Astrocyte (in vitro differentiated cells and primary cell): ENCODE measurements at places on chromosomes 2 and 18.

GRCh38 chr2:8413589-8414135, 268.2 kb upstream of the ID2 start:
- peaks cover 4% of the 10 kb centered on the region for H3K4me1 ChIP-seq
- H3K36me3 ChIP-seq, result no peaks in the 10 kb centered on the region
- no peaks in the 10 kb centered on the region for H3K27me3 ChIP-seq
- DNase-seq, result no peak
- no peak overlapping the region for H3K27ac ChIP-seq

- H3K4me1 ChIP-seq, result no peaks in the 10 kb centered on the region
Measured at GRCh38 chr2:42163444-42164045, 5.6 kb upstream of the EML4 start.

DNA sequence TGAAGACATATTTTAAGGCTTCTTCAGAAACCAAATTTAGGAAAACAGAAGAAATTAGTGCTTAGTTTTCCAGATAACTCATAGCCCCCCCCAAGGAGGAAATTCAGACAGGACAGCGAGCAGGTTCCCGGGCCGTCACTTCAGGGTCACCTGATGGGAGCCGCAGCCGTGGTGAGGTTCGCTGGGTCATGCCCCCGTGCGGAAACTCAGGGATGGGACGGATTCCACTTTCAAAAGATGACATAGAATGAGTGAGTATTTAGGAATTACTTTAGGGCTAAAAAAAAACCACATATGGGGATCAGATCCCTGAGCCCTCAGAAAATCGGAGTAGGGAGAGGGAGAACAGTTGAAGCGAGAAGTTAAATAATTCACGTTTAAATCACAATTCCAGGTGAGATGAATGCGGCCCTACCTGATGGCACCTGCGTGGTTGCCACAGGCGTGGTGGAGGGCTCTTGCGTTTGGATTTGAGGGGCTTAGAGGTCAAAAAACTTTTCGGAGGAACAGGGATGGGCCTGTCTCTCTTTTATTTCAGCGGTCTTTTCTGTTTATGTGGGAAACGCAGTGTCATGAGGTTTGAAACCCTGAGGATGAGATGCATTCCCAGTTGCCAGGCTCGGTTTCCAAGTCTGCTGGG, 114.4 kb downstream of the NFATC1 start:
- no peak for DNase-seq
- no peaks in the 10 kb centered on the region for H3K36me3 ChIP-seq
- peaks cover 8% of the 10 kb centered on the region for H3K4me1 ChIP-seq
- H3K4me3 ChIP-seq, result no peak overlapping the region

DNA sequence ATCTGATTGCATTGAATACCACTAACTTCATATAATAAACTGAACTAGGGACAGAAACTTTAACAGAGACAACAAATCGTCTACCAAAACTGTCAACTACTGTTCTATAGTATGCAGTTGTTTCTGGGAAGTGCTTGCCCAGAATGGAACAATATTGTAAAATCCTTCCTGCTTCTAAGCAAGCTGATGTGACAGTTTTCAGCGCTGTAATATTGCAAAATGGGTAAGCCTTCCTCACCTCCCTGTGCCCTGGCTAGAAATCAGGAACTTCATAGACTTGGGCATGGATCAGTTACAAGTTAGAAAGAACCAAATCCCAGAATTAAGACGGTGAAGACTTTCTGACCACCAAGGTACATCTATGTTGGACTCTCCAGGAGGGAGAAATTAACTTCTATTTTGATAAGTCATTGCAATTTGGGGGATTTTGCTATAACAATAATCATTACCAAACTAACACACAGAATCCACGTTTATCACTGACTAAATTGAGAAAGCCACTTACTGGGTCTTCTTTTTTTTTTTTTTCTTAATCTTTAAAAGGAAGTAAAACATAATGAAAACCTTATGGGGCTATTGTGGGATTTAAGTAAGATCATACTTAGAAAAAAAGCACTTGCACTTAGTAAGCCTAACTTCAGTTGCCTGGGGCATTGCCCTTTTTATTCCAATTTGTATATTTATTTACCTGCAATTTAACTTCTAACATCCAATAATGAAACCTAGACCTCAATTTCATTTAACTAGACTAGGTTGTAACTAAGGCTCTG, 261.5 kb downstream of the TRIB2 start:
- H3K27ac ChIP-seq, result no peak overlapping the region
- H3K4me1 ChIP-seq, result no peaks in the 10 kb centered on the region
- H3K27me3 ChIP-seq, result no peaks in the 10 kb centered on the region
- no peak for DNase-seq

DNA sequence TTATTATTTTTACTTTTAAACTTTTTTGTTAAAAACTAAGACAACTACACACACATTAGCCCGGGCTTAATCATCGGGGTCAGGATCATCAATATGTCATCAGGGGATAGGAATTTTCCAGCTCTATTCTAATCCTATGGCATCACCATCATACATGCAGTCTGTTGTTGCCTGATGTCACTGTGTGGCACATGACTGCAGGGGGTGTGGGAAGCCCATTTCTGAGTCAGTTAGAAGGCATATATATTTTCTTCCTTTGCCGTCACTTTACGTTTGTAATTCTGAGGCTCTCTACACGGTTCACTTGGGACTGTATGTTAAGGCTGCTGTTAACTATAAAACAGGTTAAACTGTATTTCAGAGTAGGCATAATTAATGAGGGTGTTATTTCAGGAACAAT, 144.4 kb upstream of the ITGA6 start:
- peak overlapping the region; percentile 94 for H3K27ac ChIP-seq
- peaks cover 36% of the 10 kb centered on the region for H3K4me1 ChIP-seq
- no peak overlapping the region for H3K4me3 ChIP-seq
- DNase-seq, result peak; percentile 93
- H3K27me3 ChIP-seq, result no peaks in the 10 kb centered on the region
- no peaks in the 10 kb centered on the region for H3K36me3 ChIP-seq

DNA sequence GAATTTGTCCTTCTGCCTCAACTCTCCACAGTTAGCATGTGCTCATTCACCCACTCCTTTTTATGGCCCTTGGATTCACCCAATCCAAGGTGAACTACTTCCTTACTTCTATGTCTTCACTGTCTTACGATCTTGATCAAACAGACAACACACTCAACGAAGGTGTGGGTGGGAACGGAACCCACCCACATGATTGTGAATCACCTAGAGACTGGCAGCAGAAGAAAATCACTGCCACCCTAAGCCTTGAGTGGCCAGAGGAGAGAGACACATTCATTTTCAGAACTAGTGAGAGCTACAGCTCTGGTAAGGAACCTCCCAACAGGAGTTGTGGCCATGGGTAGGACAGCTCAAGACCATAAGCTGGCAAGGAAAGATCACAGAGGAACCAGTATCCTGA, 194.3 kb downstream of the PLCL1 start:
- no peaks in the 10 kb centered on the region for H3K27me3 ChIP-seq
- H3K36me3 ChIP-seq, result no peaks in the 10 kb centered on the region
- no peak for DNase-seq

- peak overlapping the region; percentile 82 for H3K27ac ChIP-seq
- peaks cover 8% of the 10 kb centered on the region for H3K4me1 ChIP-seq
- peak; percentile 99 for DNase-seq
- no peaks in the 10 kb centered on the region for H3K36me3 ChIP-seq
- H3K4me3 ChIP-seq, result peak overlapping the region; percentile 51
Measured at GRCh38 chr2:223613017-223613950, 11.1 kb upstream of the SCG2 start.

GRCh38 chr18:62605685-62606084, 82.9 kb downstream of the ZCCHC2 start:
- no peak for DNase-seq
- H3K27ac ChIP-seq, result no peak overlapping the region
- no peaks in the 10 kb centered on the region for H3K36me3 ChIP-seq
- H3K4me1 ChIP-seq, result no peaks in the 10 kb centered on the region
- H3K27me3 ChIP-seq, result peaks cover 11% of the 10 kb centered on the region

- peaks cover 3% of the 10 kb centered on the region for H3K4me1 ChIP-seq
- H3K36me3 ChIP-seq, result no peaks in the 10 kb centered on the region
- no peak overlapping the region for H3K4me3 ChIP-seq
- no peak for DNase-seq
Measured at GRCh38 chr2:23519334-23519651, 134.3 kb downstream of the KLHL29 start.

DNA sequence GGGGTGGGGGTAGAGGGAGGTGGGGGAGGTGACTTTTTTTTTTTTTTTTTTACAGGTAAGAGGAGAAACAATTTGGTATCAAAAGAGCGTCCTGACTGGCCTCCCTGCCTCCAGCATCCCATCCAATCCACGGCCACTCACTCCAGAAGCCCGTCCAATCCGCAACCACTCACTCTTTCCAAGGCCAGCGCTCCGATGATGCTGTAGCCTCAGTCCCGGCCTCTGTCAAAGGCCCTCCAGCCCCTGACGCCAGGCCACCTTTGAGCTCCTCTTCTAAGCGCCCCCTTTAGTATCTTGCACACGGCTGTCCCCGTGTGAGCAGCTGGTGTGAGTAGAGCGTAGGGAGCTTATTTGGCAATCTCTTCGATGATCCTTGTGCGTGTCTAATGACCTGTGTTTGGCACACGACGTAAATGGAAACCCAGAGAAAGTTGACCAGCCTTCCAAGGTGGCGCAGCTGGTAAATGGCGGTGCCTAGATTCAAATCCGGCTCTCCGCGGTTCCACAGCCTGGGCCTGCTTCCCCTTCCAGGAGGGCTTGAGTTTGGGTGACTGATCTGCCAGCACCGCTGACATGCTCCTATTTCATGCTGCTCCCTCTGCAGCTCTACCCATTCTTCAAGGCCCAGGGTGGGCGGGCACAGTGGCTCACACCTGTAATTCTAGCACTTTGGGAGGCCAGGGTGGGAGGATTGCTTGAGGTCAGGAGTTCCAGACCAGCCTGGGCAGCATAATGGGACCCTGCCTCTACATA, 23.8 kb upstream of the PXDN start:
- no peaks in the 10 kb centered on the region for H3K4me1 ChIP-seq
- no peak overlapping the region for H3K4me3 ChIP-seq
- no peaks in the 10 kb centered on the region for H3K27me3 ChIP-seq
- H3K27ac ChIP-seq, result no peak overlapping the region
- H3K36me3 ChIP-seq, result no peaks in the 10 kb centered on the region

DNA sequence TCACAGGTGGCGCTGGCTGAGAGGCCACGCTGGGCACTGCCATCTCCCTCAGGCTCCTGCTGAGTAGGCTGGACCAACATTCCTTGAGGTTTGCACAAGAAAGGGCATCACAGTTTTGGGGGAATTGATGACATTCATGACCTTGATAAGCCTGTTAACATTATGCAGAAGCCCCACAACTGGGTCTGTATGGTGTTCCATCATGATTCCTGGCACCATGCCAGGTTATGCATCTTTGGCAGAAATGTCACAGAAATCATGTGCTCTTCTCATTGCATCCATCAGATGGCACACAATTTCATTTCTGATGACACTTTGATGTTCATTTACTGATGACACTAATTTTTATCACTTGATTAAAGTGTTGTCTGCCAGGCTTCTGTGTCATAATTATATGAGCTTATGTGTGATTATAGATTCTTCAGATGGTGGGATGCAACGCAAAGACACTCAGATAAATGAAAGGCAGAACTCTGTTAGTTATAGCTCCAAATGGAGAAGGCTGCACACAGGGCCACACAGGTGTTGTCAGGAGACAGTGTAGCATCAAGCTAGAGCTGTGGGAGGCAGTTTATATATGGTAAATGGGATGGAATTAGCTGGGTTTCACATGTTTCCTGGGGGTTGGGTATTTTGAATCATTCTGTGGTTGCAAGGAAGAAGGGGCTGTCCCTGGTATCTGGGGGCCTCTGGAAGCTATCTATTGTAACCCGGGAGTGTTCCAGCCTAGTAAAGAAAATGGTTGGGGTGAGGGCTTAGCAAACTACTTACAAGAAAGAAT, 191.3 kb downstream of the SLC39A10 start:
- no peak for DNase-seq
- no peaks in the 10 kb centered on the region for H3K36me3 ChIP-seq
- H3K27ac ChIP-seq, result no peak overlapping the region
- H3K27me3 ChIP-seq, result no peaks in the 10 kb centered on the region
- H3K4me3 ChIP-seq, result no peak overlapping the region

- no peaks in the 10 kb centered on the region for H3K4me1 ChIP-seq
- no peaks in the 10 kb centered on the region for H3K36me3 ChIP-seq
- DNase-seq, result no peak
- H3K27me3 ChIP-seq, result no peaks in the 10 kb centered on the region
Measured at GRCh38 chr2:224284134-224284946, 117.6 kb downstream of the FAM124B start.

DNA sequence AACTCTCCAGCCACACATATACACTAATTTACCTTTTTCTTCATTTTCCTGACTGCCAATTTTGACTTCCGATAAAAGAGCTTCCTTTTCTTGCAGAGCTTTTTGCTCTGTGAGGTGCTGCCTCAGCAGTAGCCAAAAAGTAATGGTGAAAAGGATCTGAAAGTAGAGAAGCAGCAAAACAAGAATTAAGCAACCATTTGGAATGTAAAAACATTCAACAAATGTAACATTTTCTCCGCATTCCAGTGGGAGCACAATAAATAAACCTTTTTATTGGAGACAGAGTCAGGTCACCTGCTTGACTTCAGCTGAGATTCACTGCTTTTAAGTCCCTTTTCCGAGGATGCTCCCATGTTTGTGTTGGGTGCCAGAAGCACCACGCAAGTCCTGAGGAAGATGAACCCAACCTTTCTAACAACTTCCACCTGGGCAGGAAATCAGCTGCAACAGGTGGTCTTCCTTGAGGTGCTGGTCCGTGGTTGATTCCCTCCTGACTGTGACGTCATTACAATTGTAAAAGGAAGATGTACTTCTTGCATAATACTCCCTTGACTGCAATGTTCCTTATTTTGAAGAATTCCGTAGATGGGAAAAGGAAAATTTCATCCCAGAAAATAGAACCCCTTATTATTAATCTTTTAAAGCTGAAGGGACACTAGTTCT, 265.5 kb downstream of the NAPG start:
- H3K36me3 ChIP-seq, result no peaks in the 10 kb centered on the region
- no peak overlapping the region for H3K4me3 ChIP-seq
- no peaks in the 10 kb centered on the region for H3K27me3 ChIP-seq
- H3K27ac ChIP-seq, result no peak overlapping the region
- no peak for DNase-seq

- no peaks in the 10 kb centered on the region for H3K27me3 ChIP-seq
- H3K36me3 ChIP-seq, result no peaks in the 10 kb centered on the region
- no peaks in the 10 kb centered on the region for H3K4me1 ChIP-seq
- DNase-seq, result no peak
- no peak overlapping the region for H3K27ac ChIP-seq
Measured at GRCh38 chr2:106644623-106645022, 157.5 kb downstream of the CD8B2 start.

- no peaks in the 10 kb centered on the region for H3K36me3 ChIP-seq
- no peak overlapping the region for H3K4me3 ChIP-seq
- H3K4me1 ChIP-seq, result no peaks in the 10 kb centered on the region
- DNase-seq, result no peak
- H3K27ac ChIP-seq, result no peak overlapping the region
Measured at GRCh38 chr2:3805201-3805939, 102.0 kb downstream of the DCDC2C start.

DNA sequence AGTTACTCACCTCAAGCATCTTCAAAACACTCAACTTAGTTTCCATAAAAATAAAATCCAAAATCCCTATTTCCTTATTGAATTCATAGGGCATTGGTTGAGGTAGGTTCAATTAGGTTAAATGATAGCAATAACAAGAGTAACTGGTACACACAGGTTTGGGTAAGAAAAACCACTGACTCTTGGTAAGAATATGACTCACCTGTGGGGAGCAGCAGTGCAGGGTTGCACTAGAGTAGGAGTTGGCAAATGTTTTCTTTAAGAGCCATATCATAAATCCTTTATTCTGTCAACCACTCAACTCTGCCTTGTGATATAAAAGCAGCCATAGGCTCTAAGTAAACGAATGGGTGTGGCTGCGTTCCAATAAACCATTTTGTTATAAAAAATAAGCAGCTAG, 71.4 kb upstream of the CDH20 start:
- no peak overlapping the region for H3K27ac ChIP-seq
- no peak for DNase-seq
- H3K4me1 ChIP-seq, result no peaks in the 10 kb centered on the region
- no peaks in the 10 kb centered on the region for H3K36me3 ChIP-seq
